SHP77 treated with DMSO at 0.1 percent for 48 hours (cell line): ENCODE measurements at places on chromosomes 6 and 20.

- no peak for DNase-seq
These were observed 80.5 kb downstream of the FILIP1 start for GRCh38 chr6:75412969-75413662.

- DNase-seq, result no peak
These were observed 45.2 kb upstream of the NT5E start for GRCh38 chr6:85404564-85405174.

GRCh38 chr20:57665589-57665971 lies 44.2 kb downstream of the PMEPA1 start:
- no peak for DNase-seq

DNA sequence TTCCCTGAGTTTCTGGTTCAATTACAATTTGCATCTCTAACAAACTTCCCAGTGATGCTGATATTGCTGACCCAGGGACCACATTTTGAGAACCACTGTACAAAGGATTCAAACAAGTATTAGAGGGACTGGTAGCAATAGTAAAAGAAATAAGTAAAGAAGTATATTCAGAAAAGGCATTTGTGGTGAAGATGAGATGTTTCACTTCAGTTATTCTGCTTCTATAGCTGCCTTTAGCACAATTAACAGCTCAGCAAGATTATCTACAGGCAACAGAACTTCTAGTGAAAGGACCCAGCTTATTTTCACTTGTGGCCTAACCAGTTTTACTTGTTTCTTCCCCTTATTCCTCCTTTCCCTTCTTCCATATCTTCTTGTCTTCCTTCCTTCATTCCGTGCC lies 149.4 kb downstream of the PHF3 start:
- DNase-seq, result no peak

GRCh38 chr20:31764641-31765305 lies 25.7 kb downstream of the TPX2 start:
- no peak for DNase-seq

DNA sequence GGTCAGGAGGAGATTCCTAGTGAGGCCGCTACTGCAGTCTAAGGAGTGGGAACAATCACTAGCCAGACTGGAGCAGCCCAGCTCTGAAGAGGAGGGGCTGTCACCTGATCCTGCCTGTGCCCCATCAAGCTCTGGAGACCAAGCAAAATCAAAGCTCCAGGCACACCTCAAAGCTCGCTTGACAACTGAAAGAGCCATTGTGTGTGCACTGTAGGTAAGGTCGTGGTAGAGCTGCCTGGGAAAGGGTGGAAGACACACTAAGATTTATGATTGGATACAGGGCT lies 58.2 kb downstream of the CSE1L start:
- no peak for DNase-seq

GRCh38 chr20:16017656-16018055 lies 555.6 kb downstream of the KIF16B start:
- DNase-seq, result no peak

- DNase-seq, result no peak
These were observed 623 bp upstream of the SNX9 start for GRCh38 chr6:157822245-157823000.

GRCh38 chr6:160077526-160077925 lies 44.1 kb upstream of the SLC22A1 start:
- DNase-seq, result no peak

GRCh38 chr6:170132011-170132521 lies 158.8 kb downstream of the DLL1 start:
- no peak for DNase-seq

DNA sequence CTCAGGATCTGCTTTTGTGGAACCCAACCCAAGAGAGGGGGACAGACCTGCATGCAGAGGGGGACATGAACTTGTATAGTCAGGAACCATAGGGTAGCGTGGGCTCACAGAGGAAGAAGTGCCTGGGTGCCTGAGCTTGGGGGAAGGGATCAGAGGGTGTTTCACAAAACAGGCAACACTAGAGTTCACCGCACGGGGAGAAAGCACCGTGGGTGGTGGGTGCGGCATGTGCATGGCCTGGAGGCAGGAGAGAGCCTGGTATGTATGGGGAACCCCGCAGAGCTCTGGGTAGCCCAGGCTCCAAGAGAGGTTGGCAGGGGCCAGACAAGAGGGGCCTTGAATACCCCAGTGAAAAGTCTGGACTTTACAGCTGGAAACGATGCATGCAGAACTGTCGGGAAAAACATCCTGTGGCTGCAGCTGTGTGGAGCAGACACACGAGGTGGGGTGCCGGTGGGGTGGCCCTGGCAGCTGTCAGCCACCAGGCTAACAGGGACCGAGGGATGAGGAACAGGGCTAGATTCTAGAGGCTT lies 6.7 kb upstream of the EMILIN3 start:
- DNase-seq, result no peak

- no peak for DNase-seq
These were observed 15.0 kb downstream of the SPAG4 start for GRCh38 chr20:35630636-35631035.

DNA sequence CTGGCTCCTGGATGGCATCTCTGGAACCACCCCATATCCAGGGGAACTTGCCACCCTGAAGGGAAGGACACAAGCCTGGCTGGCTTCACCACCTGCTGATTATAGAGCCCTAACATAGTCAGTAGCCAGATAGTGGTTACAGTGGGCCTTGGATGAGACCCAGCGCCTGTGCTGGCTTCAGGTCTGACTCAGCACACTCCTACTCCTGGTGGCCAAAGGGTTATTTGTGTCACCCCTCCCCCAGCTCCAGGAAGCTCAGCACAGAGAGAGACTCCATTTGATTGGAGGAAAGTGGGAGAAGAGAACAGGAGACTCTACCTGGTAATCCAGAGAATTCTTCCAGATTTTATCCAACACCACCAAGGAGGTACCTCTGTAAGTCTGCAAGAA lies 12.8 kb downstream of the SNX14 start:
- no peak for DNase-seq

- no peak for DNase-seq
These were observed 4.8 kb downstream of the TRIM10 start for GRCh38 chr6:30156262-30156599.

DNA sequence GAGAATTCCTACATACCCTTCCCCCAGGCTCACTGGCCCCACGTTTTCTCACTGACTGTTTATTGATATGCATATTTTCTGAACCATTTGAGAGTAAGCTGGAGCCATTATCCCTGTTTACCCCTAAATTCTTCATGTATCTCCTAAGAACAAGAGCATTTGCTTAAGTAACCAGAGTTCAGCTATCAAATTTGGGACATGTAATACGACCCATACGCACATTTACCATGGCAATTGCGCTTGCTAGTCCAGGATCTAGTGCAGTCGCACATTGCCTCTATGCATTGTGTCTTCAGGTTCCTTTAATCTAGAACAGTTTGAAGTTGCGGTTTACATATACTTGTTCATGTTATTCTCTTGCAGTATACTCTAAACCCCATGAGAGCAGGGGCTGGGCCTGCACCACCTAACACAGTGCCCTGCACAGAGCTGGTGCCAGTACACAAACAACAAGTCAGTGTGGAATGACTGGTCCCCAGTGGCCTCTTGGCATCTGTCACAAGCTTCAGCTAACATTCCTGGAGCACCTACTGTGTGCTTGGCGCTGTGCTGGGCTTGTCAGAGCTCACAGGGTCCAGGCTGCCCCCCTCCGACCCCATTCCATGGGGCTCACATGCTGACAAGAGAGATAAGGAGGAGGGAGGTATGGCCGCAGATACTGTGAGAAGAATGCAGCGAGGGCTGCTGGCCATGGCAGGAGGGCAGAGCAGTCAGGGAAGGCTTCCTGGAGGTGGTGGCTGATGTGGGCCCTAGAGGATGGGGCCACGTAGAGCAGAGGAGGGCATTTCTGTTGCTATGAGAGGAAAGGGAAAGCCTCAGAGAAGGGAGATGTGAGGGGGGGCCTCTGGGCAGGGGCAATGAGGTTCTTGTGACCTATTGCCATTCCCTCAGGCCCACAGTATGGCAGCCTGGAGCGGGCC lies 28.1 kb downstream of the SPDEF start:
- DNase-seq, result no peak

GRCh38 chr20:58697867-58698703 lies 5.5 kb downstream of the NPEPL1 start:
- DNase-seq, result no peak

GRCh38 chr20:54257071-54257816 lies 49.4 kb downstream of the PFDN4 start:
- no peak for DNase-seq

DNA sequence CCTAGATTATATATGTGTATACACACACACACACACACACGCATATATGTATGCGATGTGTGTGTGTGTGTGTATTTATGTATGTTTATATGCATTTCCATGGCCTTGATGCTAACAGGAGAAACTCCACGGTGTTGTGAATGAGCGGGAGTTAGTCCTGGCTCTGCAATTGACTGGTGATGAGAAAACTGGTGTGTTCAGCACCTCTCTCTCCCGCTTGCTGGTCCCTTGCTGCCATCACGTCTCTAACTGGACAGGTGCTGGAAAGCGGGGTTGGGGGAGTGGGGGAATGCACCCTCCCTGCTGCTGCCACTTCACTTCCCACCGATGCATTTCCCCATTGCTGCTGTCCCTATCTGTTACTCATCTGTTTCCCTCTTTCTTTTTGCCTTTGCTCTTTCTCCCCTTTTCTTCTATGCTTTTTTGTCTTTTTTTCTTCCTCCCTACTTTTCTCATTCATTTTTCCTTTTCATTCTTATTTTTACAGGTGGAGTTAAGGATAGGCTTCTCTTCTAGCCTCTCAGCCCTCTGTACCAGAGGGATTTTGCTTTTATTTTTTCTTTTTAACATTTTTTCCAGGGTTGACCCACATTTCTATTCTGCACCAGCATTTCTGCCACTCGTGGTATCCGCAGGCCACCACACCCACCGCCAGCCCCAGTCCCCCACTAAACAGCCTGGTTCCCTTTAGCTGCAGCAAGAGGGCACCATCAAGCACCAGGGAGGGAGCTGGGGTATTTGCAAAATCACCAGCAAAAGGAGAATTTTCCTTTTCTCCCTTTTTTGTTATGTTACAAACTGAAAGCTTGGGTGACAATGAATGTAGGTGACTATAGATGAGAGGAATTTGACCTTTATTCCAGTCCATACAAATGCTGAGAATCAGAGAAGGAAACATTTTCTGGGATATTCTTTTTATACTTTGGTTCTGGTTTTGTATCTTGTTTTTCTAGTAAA lies 115.6 kb downstream of the TCP11 start:
- no peak for DNase-seq

DNA sequence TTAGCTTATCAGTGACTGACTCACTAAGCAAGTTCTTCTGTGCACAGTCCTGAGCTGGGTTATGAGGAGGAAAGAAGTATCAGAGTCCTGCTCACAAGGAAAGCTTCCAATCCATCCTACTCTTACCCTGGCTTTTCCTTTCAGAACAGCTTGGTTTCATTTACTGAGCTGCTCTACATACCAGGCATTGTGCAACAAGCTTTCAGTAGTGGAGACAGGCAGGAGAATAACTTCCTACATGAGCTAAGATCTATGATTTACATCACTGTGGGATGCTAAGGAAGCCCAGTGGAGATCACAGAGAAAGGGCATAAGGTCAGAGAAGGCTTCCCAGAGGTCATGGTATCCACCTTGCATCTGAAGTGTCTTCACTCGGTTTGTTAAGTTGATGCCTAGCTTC lies 144.5 kb downstream of the MAP3K7 start:
- DNase-seq, result no peak

- no peak for DNase-seq
These were observed 40.4 kb upstream of the KIF25 start for GRCh38 chr6:167956983-167957492.

- no peak for DNase-seq
These were observed 51.1 kb downstream of the ARID1B start for GRCh38 chr6:156828280-156828703.

DNA sequence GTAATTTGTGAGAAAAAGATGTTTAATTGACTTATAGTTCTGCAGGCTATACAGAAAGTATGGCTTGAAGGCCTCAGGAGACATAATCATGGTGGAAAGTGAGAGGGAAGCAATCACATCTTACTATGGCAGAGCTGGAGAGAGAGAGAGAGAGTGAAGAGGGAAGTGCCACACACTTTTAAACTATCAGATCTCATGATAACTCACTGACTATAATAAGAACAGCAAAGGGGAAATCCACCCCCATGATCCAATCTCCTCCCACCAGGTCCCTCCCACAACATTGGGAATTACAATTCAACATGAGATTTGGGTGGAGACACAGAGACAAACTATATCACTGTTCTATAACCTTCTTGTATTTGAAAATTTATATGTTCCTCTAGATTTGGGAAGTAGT lies 117.2 kb upstream of the BMP5 start:
- DNase-seq, result no peak

DNA sequence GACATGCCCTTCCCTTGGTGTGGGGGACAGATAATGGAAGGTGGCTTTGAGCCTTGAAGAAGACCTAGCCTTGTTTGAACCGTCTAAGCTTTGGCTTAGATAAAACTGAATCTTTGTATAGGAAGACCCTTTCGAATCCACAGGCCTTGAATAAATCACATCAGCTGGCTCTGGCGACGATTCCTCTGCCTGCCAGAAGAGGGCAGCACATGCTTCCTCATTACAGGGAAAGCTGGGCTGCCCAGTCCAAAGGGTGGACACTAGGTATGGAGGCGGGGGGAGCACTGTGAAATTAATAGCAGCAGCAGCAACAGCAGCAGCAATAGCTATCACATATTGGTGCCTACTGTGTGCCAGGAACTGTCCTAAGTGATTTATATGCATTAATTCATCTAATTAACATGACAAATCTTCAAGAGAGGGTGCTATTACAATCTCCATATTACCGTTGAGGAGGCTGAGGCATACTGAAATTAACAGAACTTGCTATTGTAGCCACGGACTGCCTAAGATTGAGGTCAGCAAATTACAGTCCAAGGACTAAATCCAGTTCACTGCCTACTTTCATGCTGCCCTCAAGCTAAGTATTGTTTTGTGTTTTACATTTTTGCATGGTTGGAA lies 85.1 kb downstream of the CLIC5 start:
- no peak for DNase-seq

DNA sequence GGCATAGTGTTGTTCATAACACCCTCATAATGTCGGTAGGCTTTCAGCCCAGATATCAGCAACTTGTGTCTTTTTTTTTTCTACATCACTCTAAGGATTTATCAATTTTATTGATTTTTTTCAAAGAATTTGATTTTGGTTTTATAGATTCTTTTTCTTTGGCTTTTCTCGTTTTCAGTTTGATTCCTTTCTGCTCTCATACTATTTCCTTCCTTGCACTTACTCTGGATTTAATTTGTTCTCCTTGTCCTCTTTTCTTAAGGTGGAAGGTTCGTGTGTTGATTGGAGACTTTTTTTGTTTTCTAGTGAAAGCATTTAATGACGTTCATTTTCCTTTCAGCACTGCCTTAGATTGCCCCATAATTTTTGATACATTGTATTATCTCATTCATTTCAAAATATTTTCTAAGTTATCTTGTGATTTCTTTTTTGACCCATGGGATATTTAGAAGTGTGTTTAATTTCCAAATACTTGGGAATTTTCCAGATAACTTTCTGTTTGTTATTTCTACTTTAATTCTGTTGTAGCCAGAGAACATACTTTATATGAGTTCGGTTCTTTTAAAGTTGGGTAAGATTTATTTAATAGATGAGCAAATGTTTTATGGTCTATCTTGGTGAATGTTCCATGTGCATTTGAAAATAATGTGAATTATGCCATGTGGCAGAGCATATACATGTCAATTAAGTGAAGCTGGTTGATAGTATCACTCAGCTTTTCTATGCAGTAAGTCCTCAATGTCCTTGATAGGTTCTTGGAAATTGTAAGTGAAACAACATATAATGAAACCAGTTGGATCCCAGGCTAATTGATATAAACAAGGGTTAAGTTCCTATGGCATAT lies 62.8 kb downstream of the IRF4 start:
- DNase-seq, result no peak

GRCh38 chr6:132814716-132815570 lies 574 bp downstream of the RPS12 start:
- no peak for DNase-seq

GRCh38 chr20:32017711-32018251 lies 7.5 kb downstream of the CCM2L start:
- DNase-seq, result peak; percentile 60
